ENCODE measurements at places on chromosomes 1 and 21.

GRCh38 chr21:36059823-36060158 is 535 bp downstream of the SETD4 start:
- no peak for DNase-seq

GRCh38 chr1:180053594-180054567 is 99.3 kb downstream of the CEP350 start:
- DNase-seq: no peak

DNA sequence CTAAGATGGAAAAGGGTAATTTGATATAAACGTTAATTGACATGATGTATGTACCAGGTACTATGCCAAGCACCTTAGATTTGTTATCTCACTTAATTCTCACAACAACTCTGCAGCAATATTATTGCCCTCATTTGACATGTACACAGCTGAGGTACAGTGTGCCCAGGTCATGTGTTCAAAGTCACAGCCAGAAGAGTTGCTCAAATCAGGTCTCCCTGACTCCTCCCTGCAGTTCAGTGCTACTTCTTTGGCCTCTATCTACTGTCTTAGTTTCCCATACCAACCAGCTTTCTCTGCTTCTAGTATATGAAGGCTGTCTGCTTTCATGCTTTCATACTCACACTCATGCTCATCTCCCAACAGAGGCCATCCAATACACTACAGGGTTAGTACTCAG is 15.1 kb downstream of the TBX15 start:
- no peak for DNase-seq

GRCh38 chr1:62978741-62979140 is 194.8 kb downstream of the ATG4C start:
- DNase-seq: peak; percentile 11

GRCh38 chr1:161209790-161210409 is 5.2 kb upstream of the FCER1G start:
- peak; percentile 95 for DNase-seq

DNA sequence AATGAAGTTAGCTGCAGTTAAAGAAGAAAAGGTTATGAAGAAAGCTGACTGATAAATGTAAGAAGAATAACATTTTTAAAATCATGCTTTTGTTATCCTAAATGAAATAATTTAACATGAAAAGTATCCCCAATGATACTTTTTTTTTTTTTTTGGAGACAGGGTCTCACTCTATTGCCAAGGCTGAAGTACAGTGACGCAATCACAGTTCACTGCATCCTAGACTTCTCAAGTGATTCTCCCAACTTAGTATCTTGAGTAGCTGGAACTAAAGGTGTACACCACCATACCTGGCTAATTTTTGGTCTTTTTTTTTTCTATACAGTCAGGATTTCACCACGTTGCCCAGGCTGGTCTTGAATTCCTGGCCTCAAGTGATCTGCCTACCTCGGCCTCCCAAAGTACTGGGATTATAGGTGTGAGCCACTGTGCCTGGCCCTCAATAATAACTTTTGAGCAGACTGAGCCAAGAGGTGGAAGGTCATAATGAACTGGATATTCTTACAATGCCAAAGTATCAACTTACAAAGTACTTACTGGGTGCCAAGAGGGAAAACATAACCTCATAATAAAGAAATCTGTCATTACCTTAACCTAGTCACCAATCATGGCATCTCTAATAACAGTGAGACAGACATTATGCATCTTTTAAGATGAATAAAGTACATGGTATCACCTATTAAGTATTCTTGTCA is 94.5 kb downstream of the EVI5 start:
- no peak for DNase-seq

GRCh38 chr1:47830021-47830420 is 167.2 kb downstream of the TRABD2B start:
- no peak for DNase-seq

DNA sequence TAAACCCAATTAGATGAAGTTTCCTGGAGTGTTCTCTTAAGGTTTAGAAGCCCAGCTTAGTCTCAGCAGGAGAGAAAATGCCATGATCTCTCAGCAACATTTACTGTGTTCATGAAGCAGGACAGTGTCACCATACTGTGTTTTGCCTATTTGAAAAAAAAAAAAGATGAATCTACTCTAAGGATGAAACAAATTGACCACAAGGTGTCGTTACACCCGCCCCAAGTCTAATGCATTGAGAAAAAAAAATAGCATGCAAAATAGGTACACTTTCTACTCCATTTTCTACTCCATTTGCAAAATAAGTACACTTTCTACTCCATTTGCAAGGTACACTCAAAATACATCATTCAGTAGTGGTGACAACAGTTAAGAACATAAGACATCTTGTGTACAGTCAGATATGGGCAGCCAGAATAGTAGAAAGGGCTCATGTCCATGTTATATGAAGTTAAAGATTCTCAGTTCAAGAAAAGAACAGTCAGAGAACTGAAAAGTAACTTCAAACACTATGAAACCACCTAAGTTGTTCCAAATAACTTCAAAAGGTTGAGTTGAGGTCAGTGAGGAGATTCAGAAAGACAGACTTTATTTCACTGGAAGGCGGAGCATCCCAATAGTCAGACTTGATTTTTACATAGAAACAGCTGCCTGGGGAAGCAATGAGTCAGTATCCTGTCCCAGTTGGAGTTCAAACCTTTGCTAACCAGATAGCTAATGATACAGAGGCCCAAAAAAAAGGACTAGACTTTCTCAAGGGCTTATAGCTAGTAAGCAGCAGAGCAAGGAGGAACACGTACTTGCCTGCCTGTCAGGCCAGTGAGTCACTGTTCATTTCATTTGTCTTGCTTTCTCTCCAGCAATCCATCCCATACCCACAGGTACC is 13.3 kb downstream of the PLPPR5 start:
- DNase-seq: no peak

DNA sequence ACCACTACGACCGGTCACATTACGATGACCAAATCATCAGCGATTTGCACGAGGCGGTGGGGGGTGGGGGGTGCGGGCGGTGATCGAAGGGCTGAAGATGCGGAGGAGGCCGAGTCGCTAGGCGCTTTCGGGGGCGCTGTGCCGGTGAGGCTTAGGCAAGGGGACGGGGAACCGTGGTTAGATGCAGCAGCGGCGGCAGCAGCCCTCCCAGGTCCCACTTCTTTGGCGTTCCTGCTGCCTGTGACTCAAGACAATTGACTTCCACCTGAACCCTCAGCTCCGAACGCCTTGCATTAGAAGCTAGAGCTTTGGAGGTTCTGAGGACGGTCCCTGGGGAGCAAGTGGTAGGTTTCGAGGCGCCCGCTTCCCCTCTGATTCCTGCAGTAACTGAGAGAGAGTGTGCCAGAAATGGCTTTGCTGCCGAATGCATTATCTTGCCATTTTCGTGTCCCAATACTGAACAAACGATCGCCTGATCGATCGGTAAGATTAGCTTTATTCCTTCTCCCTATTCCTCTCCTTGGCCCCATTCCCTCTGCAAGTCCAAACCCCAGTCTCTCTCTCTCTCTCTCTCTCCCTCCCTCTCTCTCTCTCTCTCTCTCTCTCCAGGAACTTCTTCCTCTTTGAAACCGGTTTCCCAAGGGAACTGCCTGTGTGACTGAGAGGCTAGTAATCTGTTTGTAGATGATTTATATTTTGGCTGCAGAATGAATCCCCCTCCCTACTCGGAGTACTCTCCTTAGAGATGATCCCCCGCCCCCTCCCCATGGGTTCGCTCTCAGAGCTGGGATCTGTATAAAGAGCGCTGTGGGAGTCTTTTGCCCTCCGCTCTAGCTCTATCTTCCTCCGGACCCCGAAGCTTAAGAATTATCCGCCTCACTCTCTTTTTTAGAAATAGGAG is 735 bp upstream of the BRINP3 start:
- DNase-seq: peak; percentile 84

DNA sequence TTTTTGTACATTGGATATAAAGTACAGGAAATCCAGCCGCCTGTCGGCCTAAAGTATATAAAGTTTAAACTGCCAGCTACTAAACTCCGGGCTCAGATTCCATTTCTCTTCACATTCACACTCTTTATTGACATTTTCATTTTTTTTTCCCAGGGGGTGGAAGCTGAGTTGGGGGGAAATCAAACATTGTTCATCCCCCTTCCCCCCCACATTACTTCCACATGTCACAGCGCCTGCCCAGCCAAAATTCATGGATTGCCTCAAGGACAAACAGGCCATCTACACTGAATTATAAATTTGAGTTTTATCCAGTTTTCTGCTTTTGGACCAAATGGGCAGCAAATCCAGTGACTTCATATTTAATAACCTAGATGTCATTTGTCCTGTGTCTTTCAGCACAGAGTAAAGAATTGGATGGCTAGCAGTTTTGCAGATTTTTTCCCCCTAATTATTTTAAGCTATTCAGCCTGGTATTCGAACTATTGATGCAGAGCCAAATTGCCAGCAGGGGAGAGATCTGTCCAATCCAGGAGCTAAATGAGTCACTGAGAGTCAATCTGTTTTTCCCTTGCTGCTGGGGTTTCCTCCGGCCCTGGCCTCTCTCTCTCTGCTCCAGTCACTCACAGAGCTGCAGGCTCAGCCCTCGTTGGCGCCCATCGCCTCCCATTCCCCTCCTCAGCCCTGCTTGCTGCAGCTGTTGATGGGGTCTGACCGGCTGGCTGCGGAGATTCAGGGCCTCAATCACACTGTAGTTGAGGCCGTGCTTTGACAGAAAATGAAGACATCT is 98.0 kb downstream of the LMO4 start:
- DNase-seq: peak; percentile 80

DNA sequence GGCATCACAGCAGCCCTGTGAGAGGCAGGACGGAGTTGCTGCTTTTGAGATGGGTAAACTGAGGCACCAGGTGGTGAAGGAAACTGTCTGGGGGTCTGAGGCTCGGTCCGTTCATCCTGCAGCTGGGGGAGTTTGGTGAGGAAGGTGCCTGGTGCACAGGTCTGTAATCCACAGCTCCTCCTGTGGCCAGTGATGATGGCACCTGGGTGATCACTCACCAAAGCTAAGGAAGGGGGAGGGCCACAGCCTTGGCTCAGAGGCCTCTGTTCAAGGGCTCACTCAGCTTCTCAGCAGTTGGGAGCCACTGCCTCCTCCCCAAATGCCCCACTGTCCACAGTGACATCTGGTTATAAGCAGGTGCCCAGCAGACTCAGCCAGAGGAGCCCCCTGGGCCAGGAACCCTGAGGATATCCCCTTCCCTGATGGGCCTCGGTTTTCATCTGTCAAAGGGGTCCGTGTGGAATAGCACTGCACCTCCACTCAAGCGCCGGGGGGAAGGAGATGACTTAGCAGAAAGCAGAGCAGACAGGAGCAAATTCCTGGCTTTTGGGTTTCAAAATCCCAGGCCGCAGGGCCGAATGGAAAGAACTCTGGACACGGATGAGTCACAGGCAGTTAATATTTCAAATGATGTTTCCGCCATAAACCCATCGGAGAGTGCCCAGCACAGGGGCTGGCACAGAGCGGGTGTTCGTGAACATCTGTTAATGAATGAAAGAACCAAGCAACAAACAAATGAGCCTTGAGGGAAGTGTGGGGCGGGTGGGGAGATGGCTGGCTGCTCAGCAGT is 82.8 kb downstream of the DMRTB1 start:
- peak; percentile 86 for DNase-seq

DNA sequence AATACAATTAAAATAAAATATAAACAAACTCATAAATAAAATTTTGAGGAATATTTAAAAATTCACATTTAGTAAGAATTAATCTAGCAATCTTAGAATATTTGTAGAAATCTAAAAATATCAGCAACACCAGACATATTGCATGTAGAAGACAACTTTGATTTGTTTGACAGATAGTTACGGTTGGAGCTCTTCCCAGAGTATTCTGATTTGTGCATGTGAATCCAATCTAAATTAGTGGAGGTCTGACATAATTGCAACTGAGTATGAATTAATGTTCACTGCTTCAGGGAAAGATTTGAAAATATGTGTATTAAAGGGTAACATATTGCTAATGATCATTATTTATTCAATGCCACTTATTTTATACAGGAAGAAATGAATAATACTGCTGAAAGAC is 1546.2 kb downstream of the BRINP3 start:
- DNase-seq: no peak

DNA sequence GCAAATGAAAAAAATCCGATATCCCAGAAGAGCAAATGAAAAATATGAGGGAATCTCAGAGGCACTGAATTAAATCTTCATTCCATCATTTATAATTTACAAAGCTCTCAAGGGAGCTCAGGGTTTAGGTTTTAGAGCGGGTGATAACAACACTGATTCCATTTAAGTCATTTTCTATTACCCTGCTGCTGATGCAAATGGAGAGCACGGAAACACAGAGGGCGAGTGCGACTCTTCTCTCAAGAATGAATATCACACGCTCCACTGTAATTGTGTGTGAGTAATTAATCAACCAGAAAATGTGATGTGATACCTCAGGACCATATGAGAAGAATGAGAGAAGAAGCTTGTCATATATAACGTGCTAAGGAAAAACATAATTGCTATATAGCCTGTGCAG is 22.7 kb downstream of the CHML start:
- DNase-seq: no peak

GRCh38 chr1:224554620-224555259 is 61.4 kb upstream of the CNIH3 start:
- no peak for DNase-seq

- DNase-seq: no peak
These were observed 19.9 kb downstream of the FBXO28 start for GRCh38 chr1:224133741-224134299.

- no peak for DNase-seq
These were observed 93.7 kb downstream of the VAV3 start for GRCh38 chr1:107871259-107871658.

DNA sequence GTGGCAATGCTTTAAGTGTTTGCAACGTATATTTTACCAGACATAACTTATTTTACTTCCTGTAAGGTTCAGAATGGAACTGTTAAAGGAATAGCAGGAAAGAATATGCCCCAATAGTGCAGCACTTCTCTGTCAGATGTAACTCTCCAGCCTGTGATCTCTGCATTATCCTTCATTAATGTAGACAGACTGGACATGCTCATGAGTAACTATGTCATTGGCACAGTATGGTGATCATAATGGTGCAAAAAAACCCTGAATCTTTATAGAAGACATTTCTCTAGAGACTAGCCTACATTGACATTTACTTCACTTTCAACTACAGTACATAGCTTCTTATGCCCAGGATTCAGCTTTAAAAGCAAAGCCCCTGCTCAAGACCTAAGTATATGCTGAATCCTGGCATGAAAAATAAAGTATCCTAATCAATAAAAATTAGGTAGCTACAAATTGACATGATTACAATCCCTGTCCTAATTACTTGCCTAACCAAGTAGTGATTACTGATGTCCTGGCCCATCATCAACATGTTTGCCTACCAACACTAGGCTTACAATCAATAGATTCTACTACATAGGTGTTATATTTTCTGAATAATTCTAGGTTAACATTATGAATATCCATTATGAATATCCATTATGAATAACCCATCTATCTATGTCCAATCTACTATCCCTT is 13.9 kb downstream of the COX20 start:
- DNase-seq: no peak

All from endodermal cell (in vitro differentiated cells).